Right forelimb (tissue), 1 donor: ENCODE measurements at places on chromosomes 7 and 10.

DNA sequence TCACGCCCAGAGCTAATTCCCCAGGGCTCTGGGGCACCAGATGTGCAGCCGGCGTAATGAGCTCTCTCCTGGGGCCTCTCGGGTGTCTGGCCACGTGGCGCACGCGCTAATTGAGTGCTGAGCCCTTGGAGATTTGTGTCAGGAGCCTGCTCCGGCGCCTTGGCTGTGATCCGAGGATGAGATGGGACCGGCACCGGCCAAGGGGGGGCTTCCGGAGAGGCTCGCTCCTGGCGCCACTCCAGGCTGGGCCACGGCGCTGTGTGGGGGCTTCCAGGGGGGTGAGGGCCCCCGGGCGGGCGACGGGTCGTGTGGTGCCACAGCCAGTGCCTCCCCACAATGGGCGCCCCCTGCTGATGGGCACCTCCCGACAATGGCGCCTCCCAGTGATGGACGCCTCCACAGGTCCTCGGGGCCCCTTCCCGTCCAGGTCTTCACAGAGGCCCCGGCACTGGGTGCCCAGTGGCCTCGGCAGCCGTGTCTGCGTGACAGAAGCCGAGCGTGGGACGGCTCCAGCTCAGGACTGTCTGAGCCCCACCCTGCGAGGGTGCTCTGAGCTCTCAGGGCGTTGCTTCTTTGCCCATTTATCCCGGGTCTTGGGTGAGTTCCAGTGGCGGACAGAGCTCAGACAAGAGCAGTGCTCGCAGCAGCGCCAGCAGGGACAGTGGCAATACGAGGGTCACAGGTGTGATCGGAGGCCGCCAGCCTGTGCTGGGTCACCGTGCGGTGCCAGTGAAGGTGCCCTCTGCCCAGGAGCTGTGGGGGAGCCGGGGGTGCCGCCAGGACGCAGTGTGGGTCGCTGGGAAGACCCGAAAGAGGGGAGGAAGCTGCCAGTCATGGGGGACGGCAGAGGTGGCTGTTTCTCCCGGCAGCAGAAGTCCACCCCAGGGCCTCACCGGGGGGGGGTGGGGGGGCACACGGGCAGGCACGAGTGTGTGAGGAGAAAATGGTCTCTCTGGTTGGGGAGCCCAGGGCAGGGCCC, 8.2 kb upstream of the NKX6-2 start:
- DNase-seq, result no peak

GRCh38 chr10:18683427-18683826, 24.2 kb downstream of the ARL5B start:
- DNase-seq, result no peak

GRCh38 chr7:103394566-103394965, 47.1 kb downstream of the PSMC2 start:
- DNase-seq, result no peak

DNA sequence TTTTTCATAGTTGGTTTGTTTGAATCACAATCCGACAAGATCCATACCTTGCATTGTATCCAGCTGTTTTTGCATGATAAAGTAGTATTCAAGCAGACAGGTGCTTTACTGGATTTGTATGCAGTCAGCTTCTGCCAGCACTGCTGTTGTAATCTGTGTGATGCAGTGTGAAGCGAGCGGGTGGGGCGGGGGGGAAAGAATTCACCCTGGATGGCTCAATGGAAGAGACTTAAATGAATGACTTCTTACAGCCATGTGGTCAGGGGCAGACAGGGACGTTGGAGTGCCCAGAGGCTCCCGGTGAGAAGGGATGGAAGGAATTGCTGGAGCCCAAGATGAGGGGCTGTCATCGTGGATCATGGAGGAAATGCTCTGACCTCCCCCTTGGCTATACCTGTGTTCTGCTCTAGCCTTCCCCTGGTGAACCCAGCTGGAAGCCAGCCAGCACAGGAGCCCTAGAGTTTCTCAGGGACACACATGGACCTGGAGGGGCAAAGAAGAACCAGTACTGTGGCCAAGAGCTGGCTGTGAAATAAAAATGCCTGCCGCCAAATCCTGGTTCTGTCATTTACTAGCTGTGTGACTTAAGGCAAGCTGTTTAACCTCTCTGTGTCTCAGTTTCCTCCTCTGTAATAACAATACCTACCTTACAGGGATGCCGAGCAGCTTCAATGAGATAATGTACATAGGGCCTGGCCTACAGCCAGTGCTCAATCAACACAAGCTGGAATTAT, 14.1 kb downstream of the NFE2L3 start:
- no peak for DNase-seq

DNA sequence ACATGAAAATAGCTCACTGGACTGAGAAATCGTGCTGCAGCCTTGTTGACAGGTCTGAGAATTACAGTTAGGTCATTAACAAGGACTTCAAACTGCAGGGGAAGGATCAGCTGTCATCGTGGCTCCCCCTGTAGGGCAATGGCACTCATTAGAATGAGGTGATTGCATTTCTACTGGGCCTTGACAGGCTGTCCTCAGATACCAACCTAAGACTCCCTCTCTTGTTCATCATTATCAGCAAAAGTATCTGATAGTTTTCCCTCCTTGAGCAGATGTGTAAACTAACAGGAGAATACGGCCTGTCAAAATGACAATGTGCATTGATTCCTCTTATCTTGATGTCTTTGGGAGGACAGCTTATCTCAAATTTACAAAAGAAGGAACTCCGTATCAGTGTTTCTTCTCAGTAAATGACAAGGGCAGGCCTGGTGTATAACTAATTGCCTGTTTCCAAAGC, 648.5 kb upstream of the LRRN3 start:
- DNase-seq, result no peak

- no peak for DNase-seq
Observed at GRCh38 chr7:140593672-140593982, 47.0 kb downstream of the DENND2A start.

- no peak for DNase-seq
Observed at GRCh38 chr7:117508676-117509075, 28.9 kb downstream of the CFTR start.

GRCh38 chr7:151435103-151435916, 4.6 kb downstream of the CRYGN start:
- no peak for DNase-seq

GRCh38 chr10:119981826-119982225, 89.3 kb downstream of the SEC23IP start:
- DNase-seq, result no peak

DNA sequence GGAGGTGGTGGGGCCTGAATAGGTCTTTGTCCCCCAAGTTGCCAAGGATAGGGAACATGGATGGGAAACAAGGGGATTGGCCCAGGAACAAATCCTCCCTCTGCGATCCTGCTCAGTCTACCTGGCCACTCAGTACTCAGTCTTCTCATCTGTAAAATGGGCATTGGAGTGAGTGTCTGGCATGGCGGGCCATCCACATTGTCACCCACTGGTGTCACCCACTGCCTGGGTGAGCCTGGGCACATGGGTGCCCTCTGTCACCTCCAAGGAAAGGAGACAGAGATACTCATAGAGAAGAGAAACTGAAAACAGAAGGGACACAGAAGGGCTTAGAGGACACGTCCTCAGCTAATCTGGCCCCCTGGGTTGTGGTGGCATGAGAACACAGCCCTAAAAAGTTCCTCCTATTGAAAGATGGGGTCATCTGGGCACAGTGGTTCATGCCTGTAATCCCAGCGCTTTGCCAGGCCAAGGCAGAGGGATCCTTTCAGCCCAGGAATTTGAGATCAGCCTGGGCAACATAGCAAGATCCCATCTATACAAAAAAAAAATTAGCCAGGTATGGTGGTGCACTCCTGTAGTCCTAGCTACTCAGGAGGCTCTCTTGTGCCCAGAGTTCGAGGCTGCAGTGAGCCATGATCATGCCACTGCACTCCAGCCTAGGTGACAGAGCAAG, 12.5 kb upstream of the TNRC18 start:
- no peak for DNase-seq

- DNase-seq, result no peak
Observed at GRCh38 chr7:129362496-129362895, 71.7 kb upstream of the STRIP2 start.

DNA sequence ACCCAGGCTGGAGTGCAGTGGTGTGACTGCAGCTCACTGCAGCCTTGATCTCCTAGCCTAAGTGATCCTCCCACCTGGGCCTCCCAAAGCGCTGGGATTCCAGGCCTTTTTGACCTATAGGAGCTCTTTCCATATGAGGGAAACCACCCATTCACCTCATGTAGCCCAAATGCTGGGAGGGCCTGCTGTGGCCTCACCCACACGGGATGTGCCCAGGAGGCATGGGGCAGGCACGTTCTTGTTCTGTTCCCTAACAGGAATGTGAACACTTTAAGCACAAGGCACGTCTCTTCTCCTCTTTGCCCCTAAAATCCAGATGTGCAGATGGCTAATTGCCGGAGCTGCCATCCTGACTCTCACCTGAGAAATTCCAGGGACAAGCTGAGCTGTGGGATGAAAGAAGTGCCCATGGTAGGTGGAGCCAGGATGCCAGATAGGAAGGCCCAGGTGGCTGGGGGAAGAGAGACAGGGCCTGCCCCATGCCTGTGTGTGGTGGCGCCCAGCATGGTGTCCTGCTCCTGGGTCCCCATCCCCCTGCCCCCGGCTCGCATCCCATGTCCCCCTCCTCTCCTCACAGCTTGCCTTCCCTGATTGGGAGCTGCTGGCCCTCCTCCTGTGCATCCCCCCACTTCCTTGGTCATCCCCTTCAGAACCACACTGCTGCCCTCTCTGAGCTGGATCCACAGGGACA, 17.3 kb downstream of the CAMK2B start:
- no peak for DNase-seq

DNA sequence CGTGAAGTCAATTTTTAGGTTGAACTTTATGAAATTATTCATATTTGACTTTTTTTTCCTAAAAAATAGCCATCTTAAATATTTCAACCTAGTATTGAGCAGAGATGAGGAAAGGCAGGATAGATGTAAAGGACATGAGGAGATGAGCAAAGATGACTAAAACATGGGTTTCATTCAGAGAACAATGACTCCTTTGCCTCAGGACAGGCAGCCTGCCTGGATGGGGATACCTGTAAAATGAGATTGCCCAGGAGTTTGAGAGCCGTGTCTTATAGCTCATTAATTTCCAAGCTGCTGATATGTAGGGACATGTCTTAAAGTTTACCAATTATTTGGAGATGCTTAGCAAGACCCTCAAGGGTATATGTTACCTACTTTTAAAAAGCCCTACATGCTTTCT, 243.8 kb upstream of the MDFIC start:
- no peak for DNase-seq

DNA sequence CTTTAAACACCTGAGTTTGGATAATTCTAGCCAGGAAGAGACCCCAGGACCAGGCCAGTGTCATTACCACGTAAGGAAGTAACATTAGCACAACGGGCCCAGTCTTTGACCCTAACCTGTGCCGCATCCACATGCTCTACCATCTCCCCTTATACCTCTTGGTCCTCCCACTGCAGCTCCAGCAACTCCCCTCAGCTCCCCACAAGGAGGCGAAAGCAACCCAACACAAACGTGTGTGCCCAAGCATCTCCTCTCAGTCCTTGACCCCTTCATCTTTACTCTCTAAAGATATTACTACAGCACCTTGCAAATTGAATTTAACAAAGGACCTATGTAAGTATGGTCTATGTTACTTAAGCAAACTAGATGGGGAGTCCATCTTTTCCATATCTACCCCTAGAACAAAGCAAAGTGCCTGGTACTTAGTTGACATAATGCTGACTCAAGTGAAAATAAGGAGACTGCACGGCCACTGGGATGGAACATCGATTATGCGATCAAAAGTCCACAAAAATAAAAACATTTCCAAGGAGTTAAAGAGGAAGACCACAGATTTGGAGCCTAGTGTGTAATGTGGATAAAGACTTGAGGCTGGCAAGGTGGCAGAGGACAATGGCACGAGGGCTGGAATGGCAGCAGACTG, 147.7 kb downstream of the JAZF1 start:
- DNase-seq, result no peak

- no peak for DNase-seq
Observed at GRCh38 chr7:17371671-17372524, 73.4 kb downstream of the AHR start.

GRCh38 chr7:41238851-41239331, 464.0 kb downstream of the INHBA start:
- no peak for DNase-seq

DNA sequence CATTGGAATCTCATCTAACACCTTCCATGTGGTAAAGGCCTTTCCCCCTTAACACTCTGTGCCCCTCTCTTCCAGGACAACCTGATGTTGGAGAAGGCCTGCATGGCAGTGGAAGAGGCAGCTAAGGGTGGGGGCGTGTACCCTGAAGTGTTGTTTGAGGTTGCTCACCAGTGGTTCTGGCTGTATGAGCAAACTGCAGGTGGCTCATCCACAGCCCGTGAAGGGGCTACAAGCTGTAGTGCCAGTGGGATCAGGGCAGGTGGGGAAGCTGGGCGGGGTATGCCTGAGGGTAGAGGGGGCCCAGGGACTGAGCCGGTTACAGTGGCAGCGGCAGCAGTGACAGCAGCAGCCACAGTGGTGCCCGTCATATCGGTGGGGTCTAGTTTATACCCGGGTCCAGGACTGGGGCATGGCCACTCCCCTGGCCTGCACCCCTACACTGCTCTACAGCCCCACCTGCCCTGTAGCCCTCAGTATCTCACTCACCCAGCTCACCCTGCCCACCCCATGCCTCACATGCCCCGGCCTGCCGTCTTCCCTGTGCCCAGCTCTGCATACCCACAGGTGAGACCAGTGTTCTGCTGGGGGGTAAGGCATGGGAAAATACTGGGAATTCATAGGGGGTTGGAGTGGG, 12.4 kb downstream of the NDST2 start:
- no peak for DNase-seq

DNA sequence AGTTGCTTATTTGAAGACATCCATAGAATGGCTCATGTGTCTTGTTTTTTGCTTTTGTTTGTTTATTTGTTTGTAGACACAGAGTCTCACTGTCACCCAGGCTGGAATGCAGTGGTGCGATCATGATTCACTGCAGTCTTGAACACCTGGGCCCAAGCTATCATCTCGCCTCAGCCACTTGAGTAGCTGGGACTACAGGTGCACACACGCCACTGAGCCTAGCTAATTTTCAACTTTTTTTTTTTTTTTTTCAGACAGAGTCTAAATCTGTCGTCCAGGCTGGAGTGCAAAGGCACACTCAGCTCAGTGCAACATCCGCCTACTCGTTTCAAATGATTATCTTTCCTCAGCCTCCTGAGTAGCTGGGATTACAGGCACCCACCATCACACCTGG, 83.3 kb upstream of the KLF6 start:
- DNase-seq, result no peak

DNA sequence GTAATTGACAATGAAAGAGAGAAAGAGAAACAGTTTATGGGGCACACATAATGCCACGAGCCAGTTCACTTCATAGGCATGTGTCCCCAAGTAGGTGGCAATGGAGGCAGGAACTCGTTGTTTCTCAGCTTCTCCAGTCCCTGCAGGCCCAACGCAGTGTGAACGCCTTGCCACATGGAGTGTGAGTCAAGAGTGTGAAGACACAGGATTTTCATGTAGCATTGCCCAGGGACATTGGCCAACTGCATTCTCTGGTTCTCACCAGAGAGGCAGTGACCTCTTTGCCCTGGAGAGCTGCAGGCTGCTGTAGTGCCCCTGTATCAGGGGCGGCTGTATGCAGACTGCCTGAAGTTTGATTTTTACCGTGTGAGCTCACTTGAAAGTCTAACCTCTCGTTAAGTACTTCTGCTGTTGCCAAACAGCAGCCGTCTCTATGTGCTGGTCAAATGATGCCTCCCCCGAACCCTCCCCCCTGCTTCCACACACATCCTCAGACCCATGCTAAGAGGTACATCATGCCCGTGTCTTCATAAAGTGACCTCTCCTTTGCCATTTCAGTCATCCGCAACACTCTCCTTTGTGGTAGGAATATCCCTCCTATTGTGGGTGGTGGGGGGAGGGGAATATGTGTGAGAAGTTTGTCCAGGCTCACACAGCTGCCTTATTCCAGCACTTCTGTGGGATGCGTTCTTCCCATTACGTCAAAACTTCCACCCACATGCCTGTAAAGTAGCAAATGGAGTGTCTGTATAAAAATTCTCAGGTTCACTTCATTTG, 12.7 kb downstream of the LRRC18 start:
- DNase-seq, result peak; percentile 38
